ENCODE measurements at places on chromosomes 3 and 15.
A peak's percentile ranks its signal among the peaks of the same experiment; 100 is the strongest.

GRCh38 chr3:194489736-194490612 is 3.2 kb upstream of the ATP13A3 start:
- DNase-seq: no peak

DNA sequence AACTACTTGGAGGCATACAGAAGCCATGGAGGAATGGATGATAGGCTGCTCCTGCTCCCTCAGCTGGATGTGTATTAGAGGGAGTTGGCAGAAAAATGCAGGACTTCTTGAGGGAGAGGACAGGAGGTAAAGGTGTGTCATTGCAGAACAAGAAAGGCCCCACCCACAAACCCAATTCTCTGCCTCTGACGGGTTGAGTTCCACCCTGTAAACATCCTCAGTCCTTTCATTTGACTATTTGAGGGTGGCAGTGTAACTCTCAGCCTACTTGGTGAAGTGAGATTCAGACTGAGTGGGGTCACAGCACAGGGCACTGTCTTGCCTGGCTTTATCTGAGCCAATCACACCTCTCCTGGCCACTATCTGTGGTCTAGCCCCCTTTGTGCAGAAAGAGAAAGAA is at the start of gene TPRG1:
Gene TPRG1, plus strand, starts transcription at position 265 of the 400 bp plus-strand sequence. CDS start 35,414 bp downstream, outside the sequence.
- no peak for DNase-seq

DNA sequence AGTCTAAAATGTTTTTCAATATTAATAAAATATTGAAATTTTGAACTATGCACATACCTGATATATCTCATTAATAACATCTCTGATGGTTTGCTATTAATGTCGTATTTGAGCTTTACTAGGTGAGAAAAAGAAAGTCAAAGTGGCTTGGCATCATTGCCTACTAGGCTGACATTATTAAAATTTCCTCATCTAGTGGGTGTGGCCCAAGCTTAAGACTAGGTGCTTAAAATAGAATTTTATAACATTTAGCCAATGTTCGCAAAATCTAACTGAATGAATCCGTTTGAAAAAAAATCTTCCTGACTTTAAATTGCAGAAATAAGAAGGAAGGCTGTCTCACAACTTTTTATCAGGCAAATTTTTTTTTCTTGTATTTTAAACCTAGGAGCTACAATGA is 46.1 kb downstream of the ABI3BP start:
- DNase-seq: no peak

- no peak for DNase-seq
Measured at GRCh38 chr15:63043335-63044076, 959 bp downstream of the TPM1 start.

GRCh38 chr15:39326306-39326975 is 254.4 kb upstream of the THBS1 start:
- DNase-seq: no peak

DNA sequence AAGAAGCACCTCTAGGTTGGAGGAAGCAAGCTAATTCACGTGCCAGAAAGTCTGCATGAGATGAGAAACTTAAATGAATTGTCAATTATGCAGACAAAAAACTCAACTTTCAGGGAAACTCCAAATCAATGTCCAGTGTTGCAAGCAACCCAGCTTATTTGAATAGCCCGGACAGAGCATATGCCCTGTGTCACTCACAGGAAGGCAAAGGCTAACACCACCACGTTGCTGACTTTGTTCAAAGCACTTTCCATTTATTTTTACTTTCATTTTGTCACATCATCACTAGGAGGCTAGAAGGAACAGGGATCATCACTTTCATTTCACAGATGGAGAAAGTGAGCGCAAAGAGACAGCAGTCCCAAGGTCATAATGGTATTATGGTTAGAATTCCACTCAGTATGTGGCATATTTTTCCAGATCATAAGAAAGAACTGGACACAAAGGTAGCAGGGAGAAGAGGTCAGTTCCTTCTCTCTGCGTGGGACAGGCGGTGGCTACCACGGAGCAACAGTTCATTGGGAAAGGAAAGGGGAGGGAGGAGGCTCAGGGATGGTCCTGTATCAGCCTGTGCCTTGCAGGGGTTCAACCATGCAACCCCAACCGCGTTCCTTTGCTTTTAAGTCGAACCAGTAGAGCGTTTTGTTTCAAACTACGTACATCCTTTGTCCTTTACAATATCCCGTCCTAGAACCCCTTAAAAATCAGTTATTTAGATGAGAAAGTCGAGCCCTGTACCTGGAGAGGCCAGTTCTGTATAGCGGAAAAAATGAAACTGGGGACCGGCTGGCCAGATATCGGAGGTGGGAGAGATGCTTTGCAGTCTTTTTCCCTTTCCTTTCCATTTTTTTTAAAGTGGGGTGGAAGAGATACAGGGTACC is 1.1 kb downstream of the HEG1 start:
- DNase-seq: no peak

DNA sequence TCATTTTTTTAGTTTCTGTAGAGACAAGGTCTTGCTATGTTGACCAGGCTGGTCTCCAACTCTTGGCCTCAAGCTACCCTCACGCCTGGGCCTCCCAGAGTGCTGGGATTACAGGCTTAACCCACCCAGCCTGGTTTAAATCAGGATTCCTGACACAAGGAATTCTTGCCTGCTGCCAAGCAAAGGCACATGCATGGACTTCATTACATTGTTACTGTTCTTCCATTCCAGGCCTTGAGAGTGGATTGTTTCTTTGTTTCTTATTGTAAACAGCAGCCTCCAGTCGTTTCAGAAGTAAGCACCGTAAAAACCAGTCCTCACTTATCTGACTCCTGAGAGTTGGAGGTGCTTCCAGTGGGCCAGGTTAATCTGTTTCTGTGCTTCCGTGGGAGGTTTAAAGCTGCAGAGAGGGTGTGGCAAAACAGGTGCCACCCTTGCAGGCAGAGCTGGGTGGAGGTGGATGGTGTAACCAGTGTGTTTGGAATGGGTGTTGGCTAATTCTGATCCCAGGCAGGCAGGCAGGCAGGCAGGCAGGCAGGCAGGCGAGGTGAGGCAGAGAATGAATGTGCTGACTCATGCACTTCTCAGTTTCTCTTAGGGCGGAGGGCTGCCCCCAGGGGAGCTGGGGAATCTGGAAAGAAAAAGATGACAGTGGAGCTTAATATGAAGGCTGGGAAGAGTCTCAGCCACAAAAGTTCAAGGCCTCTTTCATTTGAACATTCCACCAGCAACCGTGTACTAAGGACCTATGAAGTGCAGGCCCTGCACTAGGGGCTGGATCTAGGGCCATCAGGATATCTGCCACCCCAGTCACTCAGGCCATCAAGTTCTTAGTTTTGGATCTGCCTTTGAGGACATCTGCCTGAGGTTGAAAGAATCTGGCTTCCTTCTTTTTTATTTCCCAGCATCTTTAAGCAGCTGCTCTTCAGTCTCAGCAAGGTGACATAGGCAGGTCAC is 37.0 kb upstream of the CDCP1 start:
- peak; percentile 72 for DNase-seq

- peak; percentile 44 for DNase-seq
Measured at GRCh38 chr3:122415104-122415744, 638 bp downstream of the WDR5B start.

DNA sequence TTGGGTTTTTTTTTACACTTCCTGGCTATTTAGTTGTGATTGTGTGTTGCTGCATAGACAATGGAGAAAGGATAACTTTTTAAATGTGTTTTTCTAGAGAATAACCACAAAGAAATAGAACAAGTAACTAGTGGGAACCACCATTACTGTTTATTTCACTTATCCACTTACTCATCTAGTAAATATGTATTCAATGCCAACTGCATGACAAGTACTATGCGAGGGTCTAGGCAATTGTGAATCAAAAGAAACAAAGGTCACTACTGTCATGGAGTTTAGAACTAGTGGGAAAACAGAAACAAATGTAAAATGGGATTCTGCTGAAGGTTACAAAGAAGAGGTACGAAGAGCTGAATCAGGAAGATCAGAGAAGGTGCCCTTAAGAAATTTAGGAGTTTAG is 600.9 kb upstream of the ROBO2 start:
- no peak for DNase-seq

DNA sequence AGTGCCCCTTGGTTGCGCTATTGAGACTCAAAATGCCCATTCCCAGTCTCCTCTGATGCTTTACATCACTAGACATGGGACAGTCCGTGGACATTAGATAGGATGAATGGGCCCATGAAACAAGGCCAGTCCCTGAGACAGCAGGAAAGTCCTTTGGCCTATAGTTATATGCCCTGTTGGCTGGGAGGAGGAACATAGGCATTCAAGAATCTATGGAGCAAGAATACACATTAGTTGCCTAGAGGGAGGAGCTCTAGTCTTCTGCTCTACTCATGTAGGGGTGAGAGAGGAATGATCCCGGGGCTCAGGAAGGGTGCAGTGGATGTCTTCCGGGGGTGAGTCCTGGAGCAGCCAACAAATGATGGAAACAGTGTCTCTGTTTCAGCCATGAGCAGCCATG is 58.0 kb upstream of the LRTM1 start:
- no peak for DNase-seq

- DNase-seq: no peak
Measured at GRCh38 chr3:12815719-12816118, 19.2 kb downstream of the CAND2 start.

GRCh38 chr3:152402695-152403451 is 134.1 kb downstream of the MBNL1 start:
- no peak for DNase-seq

DNA sequence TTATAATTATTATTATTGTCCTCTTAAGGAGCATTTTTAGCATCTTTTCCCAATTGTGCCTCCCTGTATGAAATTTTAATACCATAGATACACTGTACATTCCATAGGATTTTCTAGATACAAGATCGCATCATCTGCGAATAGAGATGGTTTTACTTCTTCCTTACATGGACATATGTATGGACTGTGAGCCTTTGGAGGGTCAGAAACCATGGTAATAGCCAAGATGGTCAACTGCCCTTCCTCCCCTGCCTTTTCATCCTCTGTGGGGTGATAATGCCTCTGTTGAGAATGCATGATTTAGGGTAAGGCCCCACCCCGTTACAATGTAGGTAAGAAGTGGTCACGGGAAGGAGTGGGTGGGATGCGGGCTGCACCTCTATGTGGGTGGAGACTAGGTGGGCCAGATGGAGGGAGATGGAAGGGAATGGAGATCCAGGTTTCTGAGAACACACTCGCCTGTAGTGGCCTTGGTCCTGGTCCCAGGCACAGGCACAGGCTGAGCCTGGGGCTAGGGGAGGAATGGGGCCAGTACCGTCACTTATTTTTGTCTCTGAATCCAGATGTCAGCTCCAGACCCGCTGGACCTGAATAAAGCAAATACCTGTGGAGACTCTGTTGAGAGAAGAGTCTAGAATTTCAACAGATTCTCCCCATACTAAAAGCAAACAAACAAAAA is 31.7 kb downstream of the GOLGA6A start:
- no peak for DNase-seq

DNA sequence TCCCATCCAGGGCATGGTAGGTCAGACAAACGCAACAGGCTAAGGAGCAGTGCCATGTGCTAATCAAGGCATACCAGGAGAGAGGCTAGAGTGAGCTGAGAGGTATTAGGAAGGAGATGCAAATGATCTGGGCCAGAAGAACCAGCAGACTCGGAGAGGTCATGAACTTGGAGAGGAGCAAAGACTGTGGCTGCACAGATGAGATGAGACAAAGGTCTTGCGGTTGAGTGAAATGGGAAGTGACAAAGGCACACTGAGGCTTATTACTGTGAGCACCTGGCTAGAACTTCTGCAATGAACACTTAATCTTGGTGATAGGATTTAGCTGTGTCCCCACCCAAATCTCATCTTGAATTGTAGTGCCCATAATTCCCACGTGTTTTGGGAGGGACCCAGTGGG is 380.2 kb downstream of the ULK4 start:
- DNase-seq: no peak

DNA sequence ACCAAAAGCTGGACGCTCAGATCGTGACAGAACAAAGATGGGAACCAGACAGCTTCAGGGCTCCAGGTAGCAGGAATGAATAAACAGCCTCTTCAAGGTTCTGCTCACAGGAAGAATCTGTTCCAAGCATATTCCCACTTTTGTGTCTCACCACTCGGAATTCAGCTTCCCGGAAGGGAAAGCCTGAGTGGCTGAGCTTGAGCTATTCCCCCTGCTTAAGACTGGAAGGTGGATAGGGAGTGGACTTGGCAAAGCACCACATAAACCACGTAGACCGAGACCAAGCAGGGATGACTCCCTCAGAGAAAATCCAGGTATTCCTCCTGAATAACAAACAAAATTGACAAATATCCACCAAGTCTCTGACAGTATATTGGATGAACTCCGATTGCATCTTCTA is 180.2 kb upstream of the NR2F2 start:
- no peak for DNase-seq

- DNase-seq: no peak
Measured at GRCh38 chr15:94968133-94968532, 736.8 kb downstream of the MCTP2 start.

DNA sequence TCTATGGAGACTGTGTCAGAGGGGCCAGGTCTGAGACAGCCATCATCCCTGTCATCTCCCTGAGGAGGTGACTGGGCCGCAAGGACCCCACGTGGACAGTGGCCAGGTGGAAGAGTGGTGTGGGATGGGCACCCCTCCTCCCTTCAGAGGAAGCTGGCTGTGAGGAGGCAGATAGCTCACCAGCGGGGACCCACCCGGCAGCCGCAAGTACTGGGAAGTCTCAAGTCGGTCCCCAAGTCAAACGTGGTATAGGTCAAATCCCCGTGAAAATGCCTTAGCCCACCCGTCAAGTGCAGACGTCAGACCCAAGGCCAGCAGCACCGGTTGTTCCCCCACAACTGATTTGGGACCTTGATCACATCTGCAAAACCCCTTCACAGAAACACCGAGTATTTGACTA is 12.3 kb upstream of the KLF13 start:
- DNase-seq: no peak

DNA sequence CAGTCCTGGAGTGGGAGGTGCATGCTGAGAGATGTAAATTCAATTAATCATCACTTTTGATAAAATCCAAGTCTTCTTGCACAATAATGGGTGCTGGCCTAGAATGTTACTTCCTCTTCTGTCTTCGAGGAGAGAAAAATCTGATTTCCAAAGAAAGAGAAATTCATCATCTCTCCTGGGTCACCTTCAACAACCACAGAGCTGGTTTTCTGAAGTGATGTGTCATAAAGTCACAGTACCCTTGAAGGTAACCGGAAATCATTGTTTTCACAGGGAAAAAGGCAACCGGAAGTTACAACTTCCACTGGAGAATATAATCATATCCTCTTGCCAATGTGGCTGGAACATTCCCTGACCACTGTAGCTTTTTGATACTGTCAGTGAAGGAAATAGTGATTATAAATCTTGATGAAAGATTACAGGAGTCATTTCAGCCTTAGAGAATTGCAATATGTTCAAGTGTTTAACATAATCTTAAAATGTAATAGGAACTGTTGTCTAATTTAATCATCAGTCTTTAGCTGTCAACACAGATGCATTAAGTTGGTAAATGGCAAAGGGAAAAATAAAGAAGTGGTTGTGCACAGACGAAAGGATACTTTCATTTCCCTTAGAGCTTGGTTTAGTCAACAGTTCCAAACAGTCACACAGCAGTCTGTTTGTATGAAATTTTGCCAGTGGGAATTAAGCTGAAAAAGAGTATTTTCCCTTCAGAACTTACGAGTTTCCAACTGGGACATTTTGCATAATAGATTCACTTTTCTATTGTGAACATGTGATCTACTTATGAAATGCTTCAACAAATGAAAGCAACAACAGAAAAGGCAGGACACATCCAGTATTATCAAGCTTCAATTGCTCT is 106.5 kb upstream of the SLC4A7 start:
- DNase-seq: no peak

- DNase-seq: no peak
Measured at GRCh38 chr3:66236281-66236680, 15.5 kb downstream of the SLC25A26 start.

- no peak for DNase-seq
Measured at GRCh38 chr15:82737975-82738374, 28.3 kb upstream of the AP3B2 start.

All from Calu3 (cell line).